ENCODE measurements at places on chromosomes 6 and 20.
A peak's percentile ranks its signal among the peaks of the same experiment; 100 is the strongest.

- DNase-seq = no peak
Measured at GRCh38 chr6:7171119-7171518, 63.4 kb downstream of the RREB1 start.

GRCh38 chr20:41045671-41046070 lies 17.0 kb downstream of the TOP1 start:
- DNase-seq = no peak

GRCh38 chr6:4819706-4820283 lies 43.6 kb downstream of the CDYL start:
- DNase-seq = no peak

DNA sequence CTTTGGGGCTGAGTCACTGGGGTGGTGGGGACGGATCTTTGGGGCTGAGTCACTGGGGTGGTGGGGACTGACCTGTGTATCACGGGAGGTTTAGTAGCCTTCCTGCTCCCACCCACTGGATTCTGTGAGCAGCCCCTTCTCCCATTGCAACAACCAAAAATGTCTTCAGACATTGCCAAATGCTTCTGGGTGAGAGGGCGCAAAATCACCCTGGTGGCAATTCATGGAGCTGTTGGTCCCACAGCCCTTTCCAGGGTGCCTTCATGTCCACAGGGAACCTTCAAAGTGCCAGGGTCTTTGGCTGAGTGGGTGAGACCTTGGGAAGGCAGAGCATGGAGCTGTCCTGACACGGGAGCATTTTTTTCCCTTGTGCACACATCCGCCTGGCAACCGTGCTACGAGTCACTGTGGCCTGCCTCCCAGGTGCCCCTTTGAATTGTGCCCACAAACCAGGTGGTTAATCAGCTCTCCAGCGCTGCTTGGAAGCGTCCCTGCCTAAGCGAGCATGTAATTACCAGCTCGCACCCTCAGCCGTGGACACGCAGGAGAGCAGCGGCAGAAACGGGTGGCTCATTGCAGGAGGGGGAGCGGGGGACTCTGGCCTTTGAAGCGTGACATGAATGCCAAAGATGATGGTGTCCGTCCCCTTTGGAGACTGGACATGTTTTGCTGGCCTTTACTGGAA lies 27.4 kb upstream of the APCDD1L start:
- no peak for DNase-seq

- DNase-seq = no peak
Measured at GRCh38 chr20:6819599-6819998, 52.1 kb downstream of the BMP2 start.

DNA sequence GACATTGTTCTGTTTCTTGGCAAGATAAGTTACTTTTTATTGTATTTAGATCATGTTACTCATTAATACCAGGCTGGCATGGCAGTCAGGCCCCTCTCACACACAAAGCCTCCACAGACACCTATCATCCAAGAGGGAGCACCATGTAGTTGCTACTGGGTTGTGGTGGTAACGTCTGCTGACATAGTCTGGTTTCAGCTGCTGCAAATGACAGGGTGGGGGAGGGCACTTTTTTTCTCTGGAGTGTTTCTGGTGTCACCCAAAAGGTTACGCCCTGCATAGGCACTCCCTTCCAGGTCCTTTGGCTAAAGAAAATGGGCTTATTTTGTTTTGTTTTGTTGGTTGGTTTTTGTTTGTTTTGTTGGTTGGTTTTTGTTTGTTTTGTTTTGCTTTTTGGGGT lies 236.4 kb upstream of the RIMS1 start:
- DNase-seq = no peak

DNA sequence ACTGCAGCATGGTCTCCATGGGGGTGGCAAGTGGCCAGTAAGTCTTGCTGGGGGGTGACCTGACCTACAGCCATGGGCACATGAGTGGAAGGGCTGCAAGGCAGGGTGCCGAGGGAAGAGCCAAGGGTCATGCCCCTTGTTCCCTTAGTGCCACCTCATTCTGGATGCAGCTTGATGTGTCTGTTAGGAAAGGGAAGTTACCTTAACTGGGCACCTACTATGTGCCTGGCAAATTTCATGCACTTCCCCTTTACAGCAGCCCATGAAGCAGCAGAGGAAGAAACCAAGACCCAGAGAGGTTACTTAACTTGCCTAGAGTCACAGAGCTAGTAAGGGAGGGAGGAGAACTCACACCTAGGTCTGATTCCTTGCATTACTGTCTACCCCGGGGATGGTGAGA lies 174.0 kb downstream of the MRPL14 start:
- DNase-seq = no peak

DNA sequence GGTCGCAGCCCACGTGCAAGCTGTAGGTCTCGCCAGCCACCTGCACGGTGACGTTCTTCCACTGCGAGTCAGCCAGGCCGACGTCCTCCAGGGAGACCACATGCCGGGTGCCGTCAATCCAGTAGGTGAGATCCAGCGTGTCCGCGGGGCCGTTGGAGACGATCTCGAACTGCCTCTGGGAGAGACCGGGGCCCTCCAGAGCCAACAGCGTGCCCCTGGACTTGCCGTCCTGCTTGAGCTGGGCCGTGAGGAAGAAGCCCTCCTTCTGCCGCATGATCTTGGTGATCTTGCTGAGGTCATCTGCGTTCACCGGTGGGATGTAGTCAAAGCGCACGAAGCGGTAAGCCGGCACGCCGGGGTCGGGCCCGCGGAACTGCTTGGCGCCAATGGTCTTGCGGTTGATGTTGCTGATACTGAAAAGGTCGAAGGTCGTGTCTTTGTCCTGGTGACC lies 5.1 kb downstream of the THBS2 start:
- DNase-seq = no peak

- no peak for DNase-seq
Measured at GRCh38 chr20:63959699-63960075, 3.5 kb upstream of the UCKL1 start.

- DNase-seq = peak; percentile 88
Measured at GRCh38 chr6:3209114-3210023, 18.1 kb downstream of the TUBB2B start.

GRCh38 chr6:51265426-51265825 lies 446.8 kb downstream of the TFAP2B start:
- DNase-seq = no peak

- no peak for DNase-seq
Measured at GRCh38 chr20:57442158-57442887, 51.1 kb downstream of the RBM38 start.

GRCh38 chr6:84976526-84977362 lies 212.3 kb upstream of the TBX18 start:
- DNase-seq = no peak

GRCh38 chr6:53048431-53049195 lies 16.6 kb upstream of the FBXO9 start:
- peak; percentile 65 for DNase-seq

DNA sequence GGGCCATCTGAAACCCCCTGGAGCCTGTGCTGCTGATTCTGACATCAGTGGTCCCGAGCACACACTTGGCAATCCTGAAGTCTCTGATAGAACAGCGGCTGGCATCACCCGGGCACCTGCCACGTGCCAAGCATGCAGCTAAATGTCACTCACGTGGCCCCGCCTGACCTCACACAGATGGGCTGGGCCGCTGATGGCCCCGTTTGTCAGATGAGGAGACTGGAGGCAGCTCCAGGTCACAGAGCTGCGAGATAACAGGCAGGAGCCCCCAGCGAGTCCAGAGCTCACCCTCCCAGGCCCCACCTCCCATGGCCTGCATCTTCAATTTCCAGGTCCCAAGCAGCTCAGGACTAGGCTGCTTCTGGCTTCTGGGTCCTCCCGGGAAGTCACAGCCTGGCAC lies 67.2 kb downstream of the YTHDF1 start:
- DNase-seq = no peak

DNA sequence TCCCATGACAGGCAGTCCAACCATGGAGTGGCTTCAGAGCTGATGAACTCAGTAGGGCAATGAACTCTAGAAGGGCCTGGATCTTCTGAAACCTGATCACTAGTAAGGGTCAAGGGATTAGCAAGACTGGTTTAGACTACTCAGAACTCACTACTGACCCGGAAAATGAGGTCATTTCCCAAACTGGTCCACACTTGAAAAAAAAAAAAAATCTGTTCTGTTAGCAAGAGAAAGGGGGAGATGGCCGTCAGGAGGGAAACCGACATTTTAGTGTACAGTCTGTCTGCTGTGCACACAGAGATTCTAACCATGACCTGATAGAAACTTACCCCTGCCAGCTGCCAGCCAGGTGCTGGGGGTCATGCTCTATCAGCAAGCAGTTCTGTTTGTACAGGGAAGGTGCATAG lies 262.4 kb upstream of the AGPAT4 start:
- no peak for DNase-seq

DNA sequence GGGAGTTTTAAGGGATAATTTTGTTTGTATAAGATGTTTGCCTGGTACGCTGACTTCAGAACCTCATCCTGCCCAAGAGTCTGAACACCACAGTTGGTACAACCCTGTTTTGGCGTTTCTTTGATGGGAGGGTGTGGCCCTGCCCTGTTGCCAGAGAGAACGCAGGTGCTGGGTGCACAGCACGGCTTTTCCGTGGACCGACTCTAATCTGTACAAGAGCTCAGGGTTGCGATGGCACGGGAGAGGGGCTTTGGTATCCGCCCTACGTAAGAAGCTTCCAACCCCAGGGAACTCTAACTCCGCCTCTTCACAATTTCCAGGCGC lies 1.3 kb downstream of the CYP24A1 start:
- DNase-seq = no peak
